Iris pigment epithelial cell (primary cell): ENCODE measurements at places on chromosomes 3 and 15.

DNA sequence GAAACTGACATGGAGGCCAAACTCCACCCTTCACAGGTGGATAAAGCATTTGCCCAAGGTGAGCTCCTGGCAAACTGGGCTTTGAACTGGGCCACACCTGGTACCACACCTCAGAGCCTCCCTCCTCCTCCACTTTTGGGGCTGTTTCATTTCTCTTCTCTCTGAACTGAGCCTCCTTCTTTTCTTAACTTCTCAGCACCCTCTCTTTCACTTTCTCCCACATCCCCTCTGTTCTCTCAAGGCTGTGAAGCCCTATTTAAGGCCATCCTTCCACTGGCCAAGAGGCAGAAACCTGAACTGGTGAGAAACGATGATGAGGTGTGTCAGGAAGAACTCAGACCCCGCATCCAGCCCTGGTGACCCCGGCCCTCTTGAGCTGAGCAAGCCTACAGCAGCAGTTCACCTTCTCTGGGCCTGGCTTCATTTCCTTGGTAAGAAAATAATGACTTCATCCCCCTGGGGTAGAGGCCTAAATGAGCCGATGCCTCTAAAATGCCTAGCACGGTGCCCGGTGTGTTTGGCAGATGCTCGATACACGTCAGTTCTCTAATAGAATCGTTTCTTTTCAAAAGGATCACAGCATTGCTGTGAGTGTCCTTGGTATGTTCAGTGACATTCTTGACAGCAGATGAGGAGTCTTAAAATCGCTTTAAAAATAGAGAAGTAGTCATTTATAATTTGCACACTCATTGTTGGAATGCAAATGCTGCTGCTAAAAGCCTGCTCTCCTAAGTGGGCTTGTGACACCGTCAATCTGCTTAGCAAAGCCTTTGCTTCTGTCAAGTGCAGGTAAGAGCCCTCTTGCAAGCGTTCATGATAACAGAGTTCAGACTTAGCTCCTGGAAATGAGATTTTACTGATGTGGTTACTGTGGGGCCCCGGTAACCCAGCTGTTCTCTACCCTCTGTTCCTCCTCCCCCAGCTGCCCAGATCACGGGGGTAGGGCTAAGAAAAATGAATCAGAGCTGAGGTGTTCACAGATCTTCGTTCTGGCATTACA is 97.7 kb upstream of the ATP2B2 start:
- DNase-seq: no peak

DNA sequence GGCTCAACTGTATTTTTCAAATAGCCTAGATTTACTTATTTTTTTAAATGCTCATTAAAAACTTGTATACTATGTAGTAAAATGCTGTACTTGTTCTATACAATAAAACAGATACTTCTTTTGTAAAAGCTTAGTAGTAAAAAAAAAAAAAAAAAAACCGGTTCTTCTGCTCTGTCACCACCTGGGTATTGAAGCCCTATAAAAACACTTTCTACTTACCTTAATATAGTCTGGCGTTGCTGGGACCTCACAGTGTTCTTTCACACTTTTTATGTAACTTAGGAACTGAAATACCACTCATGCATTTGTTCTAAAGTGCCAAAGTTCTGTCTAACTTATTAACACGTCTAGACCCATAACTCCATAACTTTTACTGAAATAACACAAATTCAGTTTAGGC is 61.4 kb downstream of the TASOR start:
- DNase-seq: no peak

GRCh38 chr3:168288511-168289401 is 193.0 kb upstream of the GOLIM4 start:
- DNase-seq: no peak

DNA sequence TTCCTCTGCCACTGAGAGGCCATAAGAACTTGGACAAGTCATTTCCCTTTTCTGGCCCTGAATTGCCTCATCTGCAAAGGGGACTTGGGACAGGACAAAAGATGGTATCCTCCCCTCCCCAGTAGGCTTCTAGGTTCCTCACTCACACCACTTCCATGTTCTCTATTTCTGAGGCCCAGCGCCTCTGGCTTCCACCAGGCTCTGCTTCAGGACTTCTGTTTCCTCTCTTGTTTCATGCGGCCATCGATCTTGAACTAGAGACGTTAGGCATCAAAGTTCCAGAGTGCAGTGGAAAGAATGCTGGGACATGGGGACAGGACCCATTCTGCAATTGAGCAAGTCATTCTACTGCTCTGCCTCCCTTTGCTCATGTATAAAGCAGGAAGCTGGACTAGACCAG is 1.7 kb downstream of the TM4SF4 start:
- no peak for DNase-seq

DNA sequence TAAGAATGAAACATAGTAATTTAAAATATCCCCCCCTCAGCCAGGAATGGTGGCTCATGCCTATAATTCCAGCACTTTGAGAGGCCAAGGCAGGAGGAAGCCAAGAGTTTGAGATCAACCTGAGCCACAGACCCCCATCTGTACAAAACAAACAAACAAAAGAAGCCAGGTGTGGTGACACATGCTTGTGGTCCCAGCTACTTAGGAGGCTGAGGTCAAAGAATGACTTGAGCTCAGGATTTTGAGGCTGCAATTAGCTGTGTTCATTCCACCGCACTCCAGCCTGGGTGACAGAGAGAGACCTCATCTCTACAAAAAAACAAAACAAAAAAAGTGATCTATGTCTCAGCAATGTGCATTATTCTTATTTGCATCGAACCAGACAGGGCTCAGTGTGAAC is 800.8 kb downstream of the MCTP2 start:
- DNase-seq: peak; percentile 22

DNA sequence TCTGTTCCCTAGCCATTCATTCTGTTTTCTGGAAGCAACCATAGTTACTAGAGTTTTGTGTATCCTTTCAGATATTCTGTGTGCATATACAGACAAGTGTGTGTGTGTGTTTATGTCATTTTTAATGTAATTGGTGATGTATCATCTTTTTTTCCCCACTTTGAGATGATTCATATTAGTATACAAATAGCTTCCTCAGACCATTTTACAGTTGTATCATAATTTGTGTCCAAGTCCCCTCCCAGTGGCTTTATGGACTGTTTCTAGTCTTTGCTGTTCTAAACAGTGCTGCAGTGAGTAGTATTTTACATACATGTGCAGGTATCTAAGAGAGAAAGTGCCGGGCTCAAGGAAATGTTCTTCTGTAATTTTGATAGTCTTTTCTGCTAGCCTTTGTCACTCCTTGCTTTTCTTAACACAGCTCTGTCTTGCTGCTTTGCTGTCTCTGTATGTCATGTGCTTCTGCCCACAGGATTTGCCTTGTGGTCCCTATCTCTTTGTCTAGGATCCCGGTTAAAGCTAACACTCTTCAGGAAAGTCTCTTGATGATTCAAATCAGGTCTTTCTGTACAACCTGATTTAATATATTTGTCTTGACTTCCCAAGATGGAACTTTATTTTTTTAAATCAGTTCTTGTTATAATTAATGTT is 31.5 kb upstream of the FBXL22 start:
- peak; percentile 11 for DNase-seq

DNA sequence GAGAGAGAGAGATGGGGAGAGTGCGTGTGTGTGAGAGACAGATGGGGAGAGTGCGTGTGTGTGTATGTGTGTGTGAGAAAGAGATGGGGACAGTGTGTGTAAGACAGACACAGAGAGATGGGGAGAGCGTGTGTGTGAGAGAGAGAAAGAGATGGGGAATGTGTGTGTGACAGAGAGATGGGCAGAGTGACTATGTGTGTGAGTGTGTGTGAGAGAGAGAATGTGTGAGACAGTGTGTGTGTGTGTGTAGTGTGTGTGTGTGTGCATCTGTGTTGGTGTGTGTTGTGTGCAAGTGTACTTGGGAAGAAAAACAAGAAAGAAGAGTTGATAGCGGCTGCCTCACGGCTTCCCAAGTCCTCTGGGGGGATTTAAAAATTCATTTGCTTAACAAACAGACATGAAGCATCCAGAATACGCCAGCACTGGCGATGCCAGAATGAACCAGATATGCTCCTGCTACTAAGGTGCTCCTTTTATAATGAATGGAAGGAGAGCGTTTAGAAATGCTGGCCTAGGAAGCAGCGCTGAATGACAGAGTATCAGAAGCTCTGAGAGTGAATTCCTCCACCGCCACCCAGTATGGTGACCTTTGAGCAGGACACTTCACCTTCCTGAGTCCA is 186.1 kb upstream of the TSC22D2 start:
- DNase-seq: no peak

GRCh38 chr3:42839616-42840015 is 30.4 kb downstream of the ACKR2 start:
- peak; percentile 77 for DNase-seq

DNA sequence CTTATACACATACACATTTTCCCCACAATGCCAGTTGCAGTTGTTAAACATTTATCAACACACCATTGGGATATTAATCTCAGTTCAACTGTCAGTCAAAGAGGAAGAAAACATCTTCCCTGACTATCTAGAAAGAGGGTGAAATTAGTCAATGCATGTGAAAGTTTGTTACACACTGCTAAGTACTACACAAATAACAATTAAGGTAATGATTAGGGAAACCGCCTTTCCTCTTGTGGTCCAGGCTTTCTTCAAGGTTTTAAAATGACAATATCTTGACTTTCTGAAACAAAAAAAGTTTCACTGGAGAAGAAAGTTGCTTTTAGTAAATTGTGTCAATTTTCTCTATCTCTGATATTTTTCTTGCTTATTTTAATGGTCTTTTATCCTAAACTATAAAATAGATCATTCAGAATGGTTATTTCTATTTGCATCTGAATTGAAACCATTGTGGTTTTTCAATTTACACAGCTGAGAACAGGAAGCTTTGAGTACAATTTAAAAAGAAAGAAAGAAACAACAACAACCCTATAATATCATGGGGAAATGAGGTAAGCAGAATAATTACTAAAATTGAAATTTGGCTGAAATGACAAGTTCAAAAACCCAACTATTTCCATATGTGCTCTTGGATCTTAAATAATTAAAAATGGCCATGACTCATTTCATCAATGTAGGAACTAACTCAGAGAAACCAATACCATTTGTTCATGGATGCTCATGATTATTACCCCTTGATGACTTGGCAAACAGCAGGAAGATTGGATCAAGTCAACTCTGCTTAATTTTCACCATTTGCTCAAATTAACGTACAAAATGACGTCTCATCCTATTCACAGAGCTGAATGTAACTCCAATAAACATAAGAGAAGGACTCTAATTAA is 31.7 kb downstream of the GPR149 start:
- DNase-seq: no peak

- no peak for DNase-seq
These were observed 270.9 kb downstream of the TLE3 start for GRCh38 chr15:69826819-69827175.
